ENCODE measurements at places on chromosomes 4 and X.

DNA sequence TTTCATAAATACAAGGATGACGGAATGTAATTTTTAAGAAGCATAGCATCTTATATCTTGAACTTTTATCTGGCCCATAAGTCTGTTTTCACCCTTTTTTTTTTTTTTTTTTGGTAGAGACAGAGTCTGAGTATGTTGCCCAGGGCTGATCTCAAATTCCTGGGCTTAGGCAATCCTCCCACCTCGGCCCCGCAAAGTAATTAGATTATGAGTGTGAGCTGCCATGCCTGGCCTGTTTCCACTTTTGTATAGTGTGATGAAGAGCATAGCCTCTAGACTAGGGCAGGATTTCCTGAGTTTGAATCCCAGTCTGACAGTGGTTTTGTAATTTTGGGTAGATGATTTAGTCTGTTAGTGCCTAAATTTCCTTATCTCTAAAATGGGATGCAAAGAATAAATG lies 11.0 kb downstream of the STIM2 start:
- DNase-seq = no peak

DNA sequence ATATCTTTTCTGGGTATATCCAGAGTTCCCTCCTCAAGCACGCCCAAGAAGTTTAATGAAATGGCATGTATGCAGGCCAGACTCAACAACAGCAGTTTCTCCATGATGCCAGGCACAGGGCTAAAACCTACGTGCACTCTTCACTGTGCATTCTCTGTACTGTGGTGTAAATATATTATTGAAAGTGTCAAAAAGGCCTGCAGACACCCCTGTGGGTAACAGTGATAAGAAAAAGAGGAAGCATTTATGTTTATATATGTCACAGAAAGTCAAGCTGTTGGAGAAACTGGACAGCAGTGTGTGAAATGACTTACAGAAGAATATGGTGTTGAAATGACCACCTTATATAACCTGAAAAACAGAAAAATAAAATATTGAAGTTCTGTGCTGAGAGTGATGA lies 29.6 kb upstream of the DCAF8L1 start:
- DNase-seq = no peak

DNA sequence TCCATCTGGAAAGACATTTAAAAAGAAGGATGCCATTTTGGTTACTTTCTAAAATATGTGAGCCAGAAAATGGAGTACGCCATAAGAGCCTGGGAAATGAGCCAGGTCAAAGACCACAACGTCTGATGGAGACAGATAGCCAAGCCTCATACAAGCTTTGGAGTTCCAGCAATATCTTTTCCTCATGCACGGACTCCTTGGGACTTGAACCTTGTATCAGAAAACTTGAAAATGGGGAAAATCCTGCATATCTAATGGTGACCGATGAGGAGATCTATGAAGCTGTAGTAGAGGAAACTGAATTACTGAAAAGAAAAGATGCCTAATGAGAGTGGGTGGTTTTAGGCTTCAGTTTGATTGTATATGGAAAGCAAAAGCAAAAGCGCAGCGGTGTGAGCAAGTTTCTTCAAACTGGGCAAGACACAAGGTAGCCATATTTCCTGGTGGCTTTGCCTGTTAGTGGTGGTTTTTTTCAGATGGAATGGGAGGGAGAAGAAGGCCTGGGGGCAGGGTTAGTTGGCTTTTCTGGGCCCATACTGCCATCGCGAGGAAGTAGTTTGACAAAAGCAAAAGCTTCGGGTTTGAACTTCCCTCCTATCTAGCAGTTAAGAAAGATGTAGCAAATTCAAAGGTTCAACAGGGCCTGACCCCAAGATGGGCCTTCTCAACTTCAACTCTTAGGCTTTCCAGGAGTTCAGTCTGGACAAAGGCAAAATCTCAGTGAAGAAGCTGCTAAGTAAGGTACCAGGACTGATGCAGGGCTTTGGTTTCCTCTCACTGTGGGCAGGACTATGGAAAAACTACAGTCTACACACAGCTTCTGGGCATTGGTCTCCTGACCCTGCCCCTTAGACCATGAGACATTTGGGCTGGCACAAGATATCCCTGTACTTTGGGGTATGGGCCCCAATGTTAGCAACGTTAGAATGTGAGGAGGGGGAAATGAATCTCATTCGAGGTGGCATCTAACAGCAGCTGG lies 210.0 kb upstream of the STK26 start:
- DNase-seq = no peak

DNA sequence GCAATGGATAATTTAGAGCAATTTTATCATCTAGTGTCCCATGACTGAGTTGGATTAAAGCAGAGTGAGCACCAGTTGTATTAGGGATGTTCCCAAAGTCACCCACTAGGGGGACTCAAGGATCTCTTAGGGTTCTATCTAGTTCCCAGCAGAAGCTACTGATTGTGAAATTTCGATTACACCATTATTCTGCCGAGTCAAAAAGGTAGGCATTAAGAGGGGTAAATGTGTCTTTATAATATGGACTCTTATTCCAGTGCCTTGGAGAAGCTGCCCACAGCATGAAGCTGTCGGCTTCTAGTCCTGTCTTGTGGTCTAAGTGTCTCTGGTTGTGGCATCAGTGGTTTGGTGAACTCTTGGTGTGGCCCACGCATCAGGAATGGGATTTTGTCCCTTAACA lies 53.3 kb downstream of the RGS12 start:
- peak; percentile 33 for DNase-seq

GRCh38 chrX:150701377-150701776 lies 8.2 kb downstream of the MTMR1 start:
- DNase-seq = no peak

- no peak for DNase-seq
Observed at GRCh38 chrX:122248681-122249080, 935.4 kb upstream of the GRIA3 start.

GRCh38 chr4:38101563-38101962 lies 141.4 kb downstream of the PTTG2 start:
- no peak for DNase-seq

GRCh38 chr4:47000406-47000805 lies 7.0 kb upstream of the GABRA4 start:
- DNase-seq = no peak

GRCh38 chrX:57119416-57119815 lies 1.9 kb downstream of the SPIN2B start:
- no peak for DNase-seq

DNA sequence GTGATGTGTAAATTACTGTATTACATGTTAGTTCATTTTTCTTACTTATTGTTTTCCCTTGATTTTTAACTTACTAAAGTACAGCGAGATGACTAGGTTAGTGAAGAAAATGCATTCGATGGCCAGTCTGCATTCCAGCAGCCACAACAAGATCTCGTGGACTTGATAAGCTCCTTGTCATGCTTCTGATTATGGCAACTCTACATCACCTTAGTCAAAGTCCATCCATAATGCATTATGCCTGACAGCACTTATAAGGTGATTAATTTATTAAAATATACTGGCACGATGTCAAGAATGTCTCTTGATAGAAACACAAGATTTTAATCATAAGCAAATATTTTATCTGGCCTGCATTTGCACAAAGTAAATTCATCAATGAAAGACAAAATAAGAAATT lies 109.9 kb upstream of the NAP1L5 start:
- no peak for DNase-seq

Measured in HS-27A (cell line).